Keratinocyte (primary cell): ENCODE measurements at places on chromosomes 12 and 14. TPM values are rescaled to one million over a fixed set of nuclear protein-coding genes. Genes with fewer than 3 reads are reported as not detected.

KRT83 gene
- not detected in 3 replicates for polyA plus RNA-seq

PRIMA1 gene
- polyA plus RNA-seq = not detected in 3 replicates

HCAR2 gene
- polyA plus RNA-seq = 8.8 to 30.1 TPM (median 18.3 TPM) in 3 replicates

HOXC13 gene
- polyA plus RNA-seq = 4.8 to 5.6 TPM (median 5.2 TPM) in 3 replicates

KRT78 gene
- polyA plus RNA-seq = 0.49 to 1.7 TPM (median 0.96 TPM) in 3 replicates

TAS2R42 gene
- polyA plus RNA-seq = not detected in 3 replicates

KRT4 gene
- polyA plus RNA-seq = 1.9 to 3.4 TPM (median 2.0 TPM) in 3 replicates

SLC25A47 gene
- not detected in 3 replicates for polyA plus RNA-seq

OR4E2 gene
- not detected in 3 replicates for polyA plus RNA-seq

RERG gene
- polyA plus RNA-seq = not detected in 3 replicates

KRT75 gene
- 59.4 to 151 TPM (median 60.5 TPM) in 3 replicates for polyA plus RNA-seq

KCNH5 gene
- 0.02 to 0.04 TPM (median 0.03 TPM) in 3 replicates for polyA plus RNA-seq

PTMS gene
- 80.6 to 140 TPM (median 119 TPM) in 3 replicates for polyA plus RNA-seq

FAM186B gene
- polyA plus RNA-seq = 0.12 to 0.23 TPM (median 0.13 TPM) in 3 replicates

AQP2 gene
- not detected in 3 replicates for polyA plus RNA-seq

CDCA4 gene
- 29.8 to 48.7 TPM (median 35.7 TPM) in 3 replicates for polyA plus RNA-seq

- DNase-seq = no peak
Measured at GRCh38 chr14:70845601-70846000, 36.3 kb upstream of the MAP3K9 start.

DNA sequence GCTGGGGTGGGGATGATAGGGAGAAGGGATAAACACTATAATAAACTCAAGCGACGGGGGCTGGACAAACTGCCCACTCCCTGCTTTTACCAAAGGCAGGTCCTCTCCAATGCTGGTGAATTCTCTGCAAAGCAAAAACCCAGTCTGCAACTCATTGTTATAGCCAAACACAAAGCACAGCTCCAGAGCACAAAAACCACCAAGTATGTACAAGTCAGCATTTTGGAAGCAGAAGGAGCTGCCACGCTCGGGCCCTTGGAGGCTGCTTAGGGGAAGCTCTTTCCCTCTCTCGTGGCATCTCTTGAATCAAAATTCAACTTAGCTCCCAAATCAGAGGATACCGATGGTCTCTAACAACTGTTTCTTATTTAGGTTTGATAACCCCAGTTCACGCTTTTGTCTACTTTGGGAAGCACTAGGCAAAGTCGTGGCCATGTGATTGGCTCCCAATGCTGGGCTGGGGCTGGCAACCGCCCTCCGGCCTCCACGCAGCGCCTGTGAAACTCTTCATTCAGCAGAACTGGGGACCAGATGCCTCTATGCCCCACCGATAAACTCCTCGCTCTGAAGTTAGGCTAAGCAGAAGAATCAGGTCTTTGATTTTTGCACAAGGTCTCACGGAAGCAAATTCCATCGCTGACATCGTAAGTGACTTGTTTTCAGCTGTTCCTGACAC lies 158.5 kb upstream of the FOXN3 start:
- no peak for DNase-seq

DNA sequence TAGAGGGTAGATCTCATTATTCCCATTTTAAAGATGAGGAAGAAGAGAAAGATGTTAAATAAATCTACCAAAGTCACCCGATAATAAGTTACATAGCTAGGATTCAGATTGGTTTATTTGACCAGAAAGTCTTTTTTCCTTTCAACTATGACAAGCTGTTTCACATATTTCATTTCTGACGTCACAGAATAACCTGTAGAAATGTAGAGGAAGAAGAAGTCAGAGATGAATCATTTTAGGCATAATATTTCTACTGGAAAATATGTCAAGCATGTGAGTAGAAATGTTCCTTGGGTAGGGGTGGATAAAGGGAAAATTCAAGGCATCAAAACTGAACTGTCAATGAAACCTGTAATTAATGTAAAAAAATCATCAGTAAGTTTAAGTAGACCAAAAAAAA lies 107.0 kb downstream of the MGST1 start:
- DNase-seq = no peak

DNA sequence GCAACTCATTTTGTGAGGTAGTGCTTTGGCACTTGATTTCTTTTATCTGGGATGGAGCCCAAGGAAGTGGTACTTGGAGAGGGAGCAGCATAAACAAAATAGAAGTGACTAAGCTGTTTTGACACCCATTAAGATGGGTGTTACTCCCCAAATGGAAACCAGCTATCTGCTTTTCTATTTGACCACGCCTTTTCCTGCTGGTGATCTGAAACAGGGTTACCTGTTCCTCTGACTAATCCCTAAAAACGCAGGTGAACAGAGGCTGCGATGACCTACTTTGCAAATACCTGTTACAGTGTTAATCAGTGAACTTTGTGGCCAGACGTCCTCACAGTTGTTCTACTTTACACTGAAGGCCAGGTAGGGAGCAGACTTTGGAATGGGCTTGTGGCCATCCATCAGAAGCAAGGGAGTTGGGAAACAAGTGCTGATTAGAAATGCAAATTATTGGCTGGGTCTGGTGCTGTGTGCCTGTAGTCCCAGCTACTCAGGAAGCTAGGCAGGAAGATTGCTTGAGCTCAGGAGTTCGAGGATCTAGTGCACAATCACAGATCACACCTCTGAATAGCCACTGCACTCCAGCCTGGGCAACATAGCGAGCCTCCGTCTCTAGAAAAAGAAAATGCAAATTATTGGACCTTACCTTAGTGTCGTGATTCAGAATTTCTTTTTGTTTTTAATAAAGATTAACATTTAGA lies 58.3 kb upstream of the HECTD1 start:
- peak; percentile 78 for DNase-seq

DNA sequence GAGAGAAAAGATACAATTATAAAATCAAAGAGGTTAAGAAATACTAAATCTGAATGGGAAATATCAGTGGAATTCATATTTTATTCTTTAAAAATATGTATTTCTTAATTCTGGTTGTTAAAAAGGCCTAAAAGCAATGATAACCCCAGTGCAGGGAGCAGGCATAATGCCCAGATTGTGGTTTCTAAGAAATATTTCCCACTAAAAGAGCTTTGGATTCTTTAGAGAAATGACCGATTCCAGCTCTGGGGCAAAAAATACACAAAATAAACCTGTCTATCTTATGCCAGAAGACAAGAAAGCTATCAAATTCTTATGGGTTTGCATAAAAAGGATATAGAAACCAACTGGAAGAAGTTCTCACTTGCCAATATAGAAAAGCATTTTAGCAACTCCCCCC lies 71.6 kb downstream of the PDE6H start:
- DNase-seq = no peak

DNA sequence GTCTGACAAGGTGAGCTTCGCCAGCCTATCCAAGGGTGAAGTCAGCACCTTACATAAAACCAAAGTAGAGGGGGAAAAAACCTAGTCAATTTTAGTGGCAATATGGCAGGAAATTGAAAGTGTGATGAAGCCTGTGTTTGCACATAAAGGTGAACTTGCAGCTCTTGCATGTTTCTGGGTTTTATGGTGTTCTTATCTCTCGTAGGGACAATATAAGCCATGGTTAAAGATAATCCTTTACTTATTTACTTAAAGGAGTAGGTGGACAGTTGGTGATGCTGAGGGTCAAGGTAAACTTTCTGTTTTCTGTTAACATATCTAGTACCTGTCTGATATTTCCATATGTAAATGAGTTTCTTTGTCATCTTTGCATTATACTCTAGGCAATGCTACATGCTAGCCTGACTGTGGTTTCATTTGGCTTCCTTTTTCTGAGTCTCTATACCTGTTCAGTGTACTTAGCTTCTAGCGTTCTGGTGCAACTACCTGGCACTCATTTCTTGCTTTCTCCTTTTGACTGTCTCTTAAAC lies 32.8 kb downstream of the CCDC91 start:
- no peak for DNase-seq

GRCh38 chr12:4220536-4221257 lies 52.9 kb upstream of the CCND2 start:
- DNase-seq = no peak

- no peak for DNase-seq
Measured at GRCh38 chr12:114673169-114673833, 10.7 kb downstream of the TBX3 start.

DNA sequence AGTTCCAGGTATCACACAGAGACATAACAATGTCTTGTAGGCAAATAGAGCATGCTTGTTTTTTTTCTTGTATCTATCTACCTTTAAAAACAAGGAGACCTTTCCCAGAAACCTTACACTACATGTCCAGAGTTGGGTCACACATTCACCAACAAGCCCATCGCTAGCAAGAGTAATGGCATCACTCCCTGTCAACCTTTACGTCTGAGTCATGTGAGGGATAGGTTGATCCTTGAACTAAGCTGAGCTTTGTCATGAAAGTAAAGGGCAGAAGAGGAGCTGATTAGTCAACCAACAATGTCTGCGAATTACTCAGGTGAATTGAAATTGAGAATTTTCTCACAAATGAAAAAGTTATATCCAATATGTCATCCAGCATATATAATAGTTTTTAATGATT lies 219.4 kb downstream of the CNTN1 start:
- peak; percentile 25 for DNase-seq

DNA sequence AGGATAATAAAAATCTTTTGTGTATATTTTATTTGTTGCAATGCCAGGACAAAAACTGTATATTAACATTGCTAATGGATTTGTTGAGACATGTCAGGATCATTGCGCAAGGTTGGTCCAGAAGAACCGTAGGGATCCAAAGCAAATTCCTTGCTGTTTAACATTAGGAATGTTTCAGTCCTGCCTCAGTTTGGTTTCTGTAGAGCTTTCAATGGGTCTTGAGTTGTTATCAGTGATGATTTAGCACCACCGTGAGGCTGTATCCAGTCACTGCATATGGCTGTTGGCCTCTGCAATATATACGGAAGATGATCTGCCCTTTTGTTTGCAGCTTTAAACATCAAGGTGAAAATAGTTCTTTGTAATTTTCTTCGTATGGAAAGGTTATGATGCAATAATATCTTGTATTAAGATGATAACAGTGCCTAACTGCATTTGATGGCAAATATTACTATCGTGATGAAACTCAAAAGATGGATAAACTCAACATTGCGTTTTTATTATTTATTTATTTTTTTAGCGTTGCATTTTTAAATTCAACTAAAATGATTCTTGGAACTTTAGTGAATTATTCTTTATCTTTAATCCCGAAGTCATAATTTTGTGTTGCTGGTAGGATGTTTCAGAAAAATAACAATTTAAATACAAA lies 231.2 kb downstream of the AKAP6 start:
- peak; percentile 81 for DNase-seq

DNA sequence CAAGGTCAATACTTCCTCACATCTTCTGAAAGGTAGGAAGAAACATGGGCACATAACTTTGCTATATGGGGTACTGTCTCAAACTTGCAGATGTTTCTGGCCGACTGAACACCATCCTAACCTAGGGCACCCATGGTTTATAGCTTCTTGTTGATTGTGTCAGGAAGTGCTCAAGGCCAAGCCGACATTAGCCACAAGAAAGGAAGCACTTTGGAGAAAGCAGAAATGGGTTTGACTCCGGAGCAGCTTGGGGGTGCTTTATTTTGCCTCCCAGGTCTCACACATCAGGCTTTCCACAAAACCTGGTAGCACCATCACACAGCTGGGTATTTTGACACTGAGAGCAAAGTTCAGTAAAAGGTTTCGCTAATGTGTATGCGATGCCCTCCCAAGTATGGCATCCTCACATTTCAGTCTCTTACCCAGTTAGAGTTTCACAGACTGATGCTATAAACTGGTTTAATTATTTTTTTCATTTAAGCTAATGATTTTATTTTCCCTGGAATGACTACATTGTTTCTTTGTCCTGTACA lies 25.2 kb upstream of the BHLHE41 start:
- no peak for DNase-seq

DNA sequence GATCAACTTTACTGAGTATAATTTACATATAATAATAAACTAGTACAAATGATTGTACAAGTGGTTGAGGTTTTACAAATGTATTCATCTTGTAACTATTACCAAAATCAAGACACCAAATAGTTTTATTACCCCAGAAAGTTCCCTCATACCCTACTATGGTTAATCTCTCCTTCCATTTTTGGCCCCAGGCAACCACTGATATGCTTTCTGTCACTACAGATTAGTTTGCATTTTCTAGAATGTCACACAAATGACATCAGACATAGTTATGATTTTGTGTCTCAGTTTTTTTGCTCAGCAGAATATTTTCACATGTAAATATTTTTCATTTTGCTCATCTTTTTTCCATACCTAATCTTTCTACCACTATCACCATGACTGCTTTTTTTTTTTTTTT lies 49.1 kb downstream of the TMX1 start:
- no peak for DNase-seq

- no peak for DNase-seq
Measured at GRCh38 chr12:20476551-20476950, 108.2 kb downstream of the PDE3A start.

GRCh38 chr14:35814371-35815005 lies 5.4 kb upstream of the RALGAPA1 start:
- no peak for DNase-seq

DNA sequence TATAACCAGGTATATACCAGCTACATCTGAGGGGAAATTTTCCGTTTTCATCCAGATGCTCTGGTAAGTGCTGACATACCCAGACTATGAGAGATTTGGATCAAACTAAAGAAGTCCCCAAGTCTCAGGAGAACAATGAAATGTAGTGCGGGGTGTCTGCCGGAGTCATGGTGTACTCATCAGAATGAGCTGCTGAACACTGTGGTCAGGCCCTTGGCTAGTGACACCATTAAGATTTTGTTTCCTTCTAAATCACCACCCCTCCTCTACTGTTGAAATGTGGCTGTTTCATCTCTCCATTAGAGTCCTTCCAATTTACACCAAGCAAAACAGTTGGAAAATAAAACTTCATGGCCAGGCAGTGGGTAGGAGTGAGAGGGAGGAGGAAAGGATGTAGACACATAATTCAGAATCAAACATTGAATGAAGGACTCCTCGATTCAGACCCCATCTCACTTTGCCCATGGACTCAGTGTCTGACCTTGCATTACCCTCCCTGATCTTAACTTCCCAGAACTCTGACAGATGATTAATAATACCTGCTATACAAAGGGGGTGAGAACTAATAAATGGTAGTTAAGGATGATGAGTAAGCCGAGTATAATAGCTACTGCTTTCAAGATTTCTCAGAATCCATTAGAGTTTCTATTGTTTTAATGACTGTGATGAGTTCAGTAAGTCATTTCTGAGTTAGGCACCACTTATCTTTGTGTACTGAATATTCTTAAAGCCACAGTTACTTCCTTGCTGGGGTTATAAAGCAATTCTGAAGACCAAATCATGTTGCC lies 127.4 kb downstream of the CRADD start:
- no peak for DNase-seq

GRCh38 chr12:7583471-7583870 lies 79.9 kb upstream of the CD163 start:
- DNase-seq = no peak

DNA sequence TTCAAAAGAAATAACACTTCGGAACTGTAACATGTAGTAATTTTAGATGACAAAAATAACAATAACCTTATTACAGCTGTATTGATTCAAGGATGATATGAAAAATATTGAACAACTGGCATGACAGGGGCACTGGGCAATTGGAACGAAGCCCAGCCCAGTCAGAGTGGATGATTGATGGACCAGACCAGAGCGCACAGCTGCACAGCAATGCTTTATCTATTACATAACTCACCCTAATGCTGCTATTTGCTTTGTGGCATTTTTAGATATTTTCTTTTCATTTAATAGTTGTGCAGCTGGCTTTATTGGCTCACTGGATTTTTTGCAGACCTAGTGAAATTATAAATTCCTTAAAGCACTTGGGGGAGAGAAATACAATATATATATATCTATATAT lies 26.9 kb upstream of the FERMT2 start:
- DNase-seq = no peak
